ENCODE measurements at places on chromosomes 1 and 21. TPM values are rescaled to one million over a fixed set of nuclear protein-coding genes. Genes with fewer than 3 reads are reported as not detected.
A peak's percentile ranks its signal among the peaks of the same experiment; 100 is the strongest.

DNA sequence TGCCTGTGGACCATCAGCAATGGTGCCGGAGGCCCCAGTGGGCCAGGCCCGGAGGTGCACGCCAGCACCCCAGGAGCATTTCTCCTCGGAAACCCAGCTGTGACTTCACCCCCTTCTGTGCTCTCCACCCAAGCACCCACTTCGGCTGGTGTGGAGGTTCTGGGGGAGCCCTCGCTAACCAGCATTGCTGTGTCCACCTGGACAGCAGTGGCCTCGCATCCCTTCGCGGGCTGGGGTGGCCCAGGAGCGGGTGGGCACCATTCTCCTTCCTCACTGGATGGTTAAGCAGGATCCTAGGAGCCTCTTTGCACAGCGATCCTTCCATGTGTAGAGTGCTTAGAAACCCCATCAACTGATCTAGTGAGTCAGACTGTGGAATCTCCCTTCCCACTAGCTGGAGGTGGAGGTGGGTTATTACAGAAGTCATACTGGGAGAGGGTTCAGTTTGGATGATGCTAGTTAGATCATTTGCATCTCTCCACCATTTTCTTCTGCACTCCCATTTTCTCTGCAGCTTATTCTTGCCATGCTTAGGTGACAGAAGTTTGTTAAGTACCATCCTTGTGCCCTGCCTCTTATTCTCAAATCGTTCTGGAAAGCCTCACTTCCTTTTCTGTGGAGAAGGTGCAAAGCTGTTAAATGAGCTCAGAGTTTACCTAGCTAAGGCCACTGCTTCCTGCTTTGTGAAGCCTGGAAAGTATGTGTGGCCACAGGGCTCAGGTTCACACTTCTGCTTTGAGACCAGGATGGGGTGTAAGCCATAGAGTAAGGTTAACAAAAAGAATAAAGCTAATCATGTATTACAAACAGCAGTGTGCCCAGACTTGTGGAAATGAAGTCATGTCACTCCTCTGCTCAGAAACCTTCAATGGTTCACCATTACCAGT lies 32.3 kb downstream of the TBX19 start:
- peak; percentile 65 for DNase-seq

GRCh38 chr1:217188280-217189237 lies 442.3 kb downstream of the GPATCH2 start:
- DNase-seq = no peak

DNA sequence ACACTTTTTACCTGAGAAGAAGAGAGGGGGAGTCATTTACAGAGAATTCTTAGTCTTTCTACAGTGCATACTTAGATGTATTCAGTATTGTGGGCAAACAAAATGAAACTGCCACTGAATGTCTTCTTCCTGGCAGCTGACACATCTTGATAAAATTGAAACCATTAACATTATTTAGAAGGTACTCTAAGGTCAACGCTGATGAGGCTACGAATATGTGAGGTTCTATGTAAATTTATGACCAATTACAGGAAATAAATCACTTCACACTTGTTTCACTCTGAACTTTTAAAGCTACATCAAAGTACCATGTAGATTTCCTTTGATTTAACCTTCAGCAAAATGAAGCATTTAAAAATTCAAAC lies 51.3 kb upstream of the GFI1 start:
- no peak for DNase-seq

DNA sequence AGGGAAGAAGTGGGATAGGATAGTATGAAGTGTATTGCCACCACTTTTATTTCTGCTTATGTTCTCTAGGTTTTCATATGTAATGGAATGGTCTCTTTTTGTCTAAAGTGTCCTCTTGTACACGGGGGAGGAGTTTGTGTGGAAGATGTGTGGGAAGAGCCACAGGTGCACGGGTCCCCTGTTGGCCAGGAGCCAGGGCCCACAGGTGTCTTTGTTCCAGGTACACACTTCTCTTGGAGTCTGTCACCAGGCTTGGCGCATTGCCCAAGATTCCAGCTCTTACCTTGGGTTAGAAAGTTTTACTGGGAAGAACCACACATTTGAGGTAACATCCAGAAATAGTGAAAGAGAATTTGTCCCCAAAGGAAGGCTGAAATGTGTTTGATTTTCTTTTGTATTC lies 10.5 kb downstream of the TENT5C start:
- DNase-seq = no peak

- no peak for DNase-seq
These were observed 9.0 kb downstream of the GON4L start for GRCh38 chr1:155847823-155848529.

DMBX1 gene
- not detected for total RNA-seq

MPL gene
- not detected for total RNA-seq

KCNA10 gene
- not detected for total RNA-seq

TMEM269 gene
- not detected for total RNA-seq

Data from foreskin keratinocyte (primary cell).